ENCODE measurements at places on chromosomes 5 and 9. TPM values are rescaled to one million over a fixed set of nuclear protein-coding genes. Genes with fewer than 3 reads are reported as not detected.

The SPARC gene
- total RNA-seq: 2,270 TPM

The SPATA31A3 gene
- 0.05 TPM for total RNA-seq

The NCS1 gene
- 27.7 TPM for total RNA-seq

The UQCRQ gene
- total RNA-seq: 380 TPM

The PLPPR1 gene
- total RNA-seq: not detected

The ANKRD20A1 gene
- 1.2 TPM for total RNA-seq

The ATG12 gene
- 36.4 TPM for total RNA-seq

The WHRN gene
- 7.1 TPM for total RNA-seq

The C9orf152 gene
- not detected for total RNA-seq

The LSM11 gene
- total RNA-seq: 4.8 TPM

The TERT gene
- total RNA-seq: 5.4 TPM

The PCDHGA10 gene
- total RNA-seq: 6.0 TPM

The NOXA1 gene
- 0.56 TPM for total RNA-seq

The SH2D3C gene
- 0.08 TPM for total RNA-seq

The GADD45G gene
- total RNA-seq: not detected

The C9orf72 gene
- 13.8 TPM for total RNA-seq

The GABRA1 gene
- not detected for total RNA-seq

The IFNE gene
- 0.29 TPM for total RNA-seq

The ZER1 gene
- total RNA-seq: 20.9 TPM

The PAEP gene
- total RNA-seq: 0.27 TPM

The SLC6A7 gene
- not detected for total RNA-seq

The C9 gene
- total RNA-seq: not detected

The SLC6A18 gene
- not detected for total RNA-seq

The PCDHB9 gene
- total RNA-seq: 4.1 TPM

The TNC gene
- 373 TPM for total RNA-seq

The WNK2 gene
- 1.5 TPM for total RNA-seq

The RICTOR gene
- total RNA-seq: 15.7 TPM

The ESM1 gene
- 18.3 TPM for total RNA-seq

The SPAG8 gene
- total RNA-seq: 1.2 TPM

The NSG2 gene
- total RNA-seq: not detected

The PCDHB10 gene
- 3.0 TPM for total RNA-seq

The TLE4 gene
- total RNA-seq: 88.2 TPM

The GLDC gene
- 15.6 TPM for total RNA-seq

The DIPK1B gene
- 12.7 TPM for total RNA-seq

The PTGDS gene
- total RNA-seq: 1.4 TPM

The WDR31 gene
- total RNA-seq: 1.2 TPM

The BNC2 gene
- 14.4 TPM for total RNA-seq

The GRIA1 gene
- total RNA-seq: not detected

The PHF24 gene
- total RNA-seq: not detected

The TAF11L10 gene
- total RNA-seq: not detected

The LPAR1 gene
- 1.6 TPM for total RNA-seq

The EQTN gene
- total RNA-seq: not detected

The TMEM215 gene
- not detected for total RNA-seq

The HK3 gene
- total RNA-seq: not detected

The SLC34A3 gene
- total RNA-seq: not detected

The G3BP1 gene
- total RNA-seq: 193 TPM

The TRMO gene
- 33.1 TPM for total RNA-seq

The PCDHGC5 gene
- total RNA-seq: 1.1 TPM

The DAB2 gene
- 14.2 TPM for total RNA-seq

The C9orf153 gene
- total RNA-seq: not detected

The IRF1 gene
- 30.7 TPM for total RNA-seq

The SPINK13 gene
- not detected for total RNA-seq

The DMRT1 gene
- not detected for total RNA-seq

All from A375 (cell line).